ENCODE measurements at places on chromosomes 1 and 21.

DNA sequence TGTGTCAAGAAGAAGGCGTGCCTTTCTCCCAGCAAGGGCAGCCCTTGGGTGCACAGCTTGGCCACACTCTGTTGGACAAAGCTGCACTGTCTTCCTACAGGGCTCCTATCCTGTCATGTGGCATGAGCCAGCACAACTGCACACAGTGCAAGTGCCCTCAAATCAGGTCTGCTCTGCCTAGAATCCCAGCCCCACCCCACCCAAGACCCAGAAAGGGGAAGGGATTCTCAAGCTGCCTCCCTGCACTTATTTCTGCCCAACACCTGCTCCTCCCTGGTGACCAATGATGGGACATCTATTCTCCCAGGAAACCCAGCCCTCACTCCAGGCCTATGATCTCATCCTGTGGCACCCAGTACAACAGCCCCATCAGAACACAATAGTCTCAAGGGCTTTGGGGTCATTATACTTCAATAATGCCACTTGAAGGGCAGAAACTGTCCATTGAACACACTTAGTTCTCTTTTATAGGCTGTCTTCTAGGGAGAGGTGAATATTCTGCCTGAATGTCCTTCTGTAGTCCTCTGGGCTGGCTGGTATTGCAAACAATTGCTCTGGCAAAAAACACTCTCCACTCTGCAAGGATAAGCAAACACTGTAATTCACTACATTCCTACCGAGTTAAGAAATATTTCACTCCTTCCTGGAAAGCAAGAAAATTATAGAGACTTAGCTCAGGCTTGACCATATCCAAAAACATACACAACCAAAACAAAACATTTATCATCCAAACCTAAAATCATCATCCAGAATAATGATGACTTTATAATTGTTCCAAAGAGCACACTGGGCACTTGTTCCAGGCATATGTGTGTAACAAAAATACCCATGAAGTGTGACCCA lies 43.1 kb upstream of the IGSF3 start:
- no peak for DNase-seq

DNA sequence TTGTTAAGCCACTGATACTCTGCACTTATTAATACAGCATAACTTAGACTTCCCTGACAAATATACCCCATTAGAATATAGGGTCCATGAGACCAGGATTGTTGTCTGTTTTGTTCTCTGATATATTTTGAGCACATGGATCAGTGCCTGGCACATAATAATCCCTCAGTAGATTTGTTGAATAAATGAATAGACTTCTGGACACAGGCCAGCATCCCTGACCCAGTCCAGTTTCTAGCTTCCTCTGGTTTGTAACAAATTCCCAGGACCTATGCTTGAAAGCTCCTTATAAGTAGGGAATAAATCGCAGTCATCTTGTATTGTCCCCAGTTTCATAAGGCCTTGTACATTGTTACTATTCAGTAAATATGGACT lies 58.2 kb upstream of the GADD45A start:
- no peak for DNase-seq

DNA sequence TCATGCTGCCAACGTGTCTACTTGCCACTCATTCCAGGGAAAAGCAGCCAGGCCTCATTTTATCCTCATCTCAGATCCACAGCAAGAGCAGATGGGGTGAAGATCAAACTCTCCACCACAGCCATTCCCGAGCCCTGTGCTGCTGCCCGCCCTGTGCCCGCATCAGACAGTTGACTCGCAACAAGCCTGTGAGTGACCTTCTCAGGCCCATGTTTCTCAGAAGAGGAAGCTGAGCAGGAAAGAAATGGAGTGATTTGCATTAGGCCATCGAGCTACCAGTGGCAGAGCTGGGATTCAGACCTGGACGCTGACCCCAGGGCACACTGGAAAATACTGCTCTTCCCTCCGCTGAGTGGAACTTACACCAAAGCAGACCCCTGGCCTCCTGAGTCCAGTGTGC lies 1.2 kb downstream of the CNR2 start:
- DNase-seq, result no peak

- DNase-seq, result no peak
Measured at GRCh38 chr1:175499595-175500382, 243.6 kb downstream of the TNR start.

DNA sequence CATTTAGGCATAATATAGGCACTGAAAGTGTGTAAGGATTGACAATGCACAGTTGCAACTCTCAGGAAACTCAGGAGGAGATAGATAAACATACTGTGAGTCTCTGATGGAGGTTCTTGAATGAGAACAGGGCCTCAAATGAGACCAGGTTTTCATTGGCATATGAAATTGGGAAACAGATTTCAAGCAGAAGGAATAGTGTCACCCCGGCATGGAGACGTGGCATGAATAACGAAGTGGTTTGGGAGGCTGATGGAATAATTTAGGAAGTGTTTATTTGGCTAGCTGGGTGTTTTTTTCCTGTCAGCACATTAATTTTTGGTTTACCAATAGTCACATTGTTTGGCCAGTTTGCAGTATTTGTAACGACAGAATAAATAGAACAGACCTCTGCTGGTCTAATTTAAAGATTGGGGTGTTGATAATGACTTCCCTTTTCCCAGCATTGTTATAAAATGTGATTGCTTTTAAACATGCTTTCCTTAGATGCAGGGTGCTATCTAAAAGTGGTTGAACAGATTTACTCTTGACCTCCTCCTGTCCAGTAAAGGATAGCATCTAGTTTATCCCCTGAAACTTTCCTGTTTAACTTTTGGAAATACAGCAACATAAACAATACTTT lies 132.0 kb downstream of the C1orf21 start:
- no peak for DNase-seq

- no peak for DNase-seq
Measured at GRCh38 chr1:228356897-228357680, 49.5 kb downstream of the TRIM11 start.

Data from stimulated activated CD8-positive, alpha-beta memory T cell treated with anti-CD3 and anti-CD28 coated beads, Interleukin-7, amount 100 ng/mL, for 48 hours (primary cell).